ENCODE measurements at places on chromosomes 16 and 17. TPM values are rescaled to one million over a fixed set of nuclear protein-coding genes. Genes with fewer than 3 reads are reported as not detected.

- DNase-seq: no peak
Observed at GRCh38 chr16:85707528-85708095, 18.9 kb upstream of the GINS2 start.

Gene GAA
- 46.4 TPM for total RNA-seq

Gene SDR42E2
- total RNA-seq: not detected

GRCh38 chr17:57109393-57110151 is 24.5 kb downstream of the AKAP1 start:
- DNase-seq: peak; percentile 83

- no peak for DNase-seq
Observed at GRCh38 chr16:77591347-77591746, 131.0 kb upstream of the NUDT7 start.

Gene CEP112
- 15.2 TPM for total RNA-seq

Gene SLC6A2
- not detected for total RNA-seq

- peak; percentile 35 for DNase-seq
Observed at GRCh38 chr17:58504826-58505351, 9.5 kb downstream of the MTMR4 start.

DNA sequence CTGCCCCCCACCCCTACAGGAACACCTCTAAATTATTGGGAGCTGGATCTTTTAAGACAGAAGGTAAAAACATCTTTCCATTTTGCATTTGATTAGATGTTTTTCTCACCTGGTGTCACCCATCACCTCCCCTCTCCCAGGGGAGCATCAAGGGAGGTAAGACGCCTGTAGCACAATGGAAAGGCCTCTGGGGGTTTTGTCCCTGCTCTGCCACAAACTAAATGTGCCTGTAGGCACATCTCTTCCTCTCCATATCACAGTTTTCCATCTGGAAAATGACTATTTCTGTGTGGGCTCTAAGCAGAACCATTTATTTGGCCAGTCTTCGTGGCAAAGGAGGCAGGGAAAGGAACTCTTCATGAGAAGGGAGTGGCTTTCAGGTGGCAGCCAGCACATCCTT is 76.6 kb downstream of the GNAO1 start:
- DNase-seq: no peak

Gene CDK3
- 7.4 TPM for total RNA-seq

DNA sequence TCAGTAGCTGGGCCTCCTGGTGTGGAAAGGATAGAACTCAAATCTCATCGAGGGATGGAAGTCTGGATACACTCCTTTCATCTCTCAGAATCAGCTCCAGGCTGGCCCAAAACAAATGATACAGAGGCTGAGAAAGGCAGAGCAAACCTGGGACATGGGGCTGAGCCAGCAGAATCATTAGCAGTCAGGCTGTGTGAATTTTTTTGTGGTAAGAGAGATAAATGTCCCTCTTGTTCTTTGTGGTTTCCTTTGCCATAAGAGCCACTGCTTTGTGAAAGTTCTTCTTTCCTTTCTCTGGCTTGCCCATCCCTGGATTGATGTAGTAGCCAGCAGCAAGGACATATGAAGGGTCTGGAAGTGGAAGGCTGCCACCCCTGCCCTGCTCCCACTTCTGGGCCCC is 146.2 kb downstream of the CDH13 start:
- no peak for DNase-seq

GRCh38 chr16:69496376-69496775 is 69.4 kb upstream of the NFAT5 start:
- DNase-seq: no peak

GRCh38 chr17:47279062-47279801 is 25.6 kb downstream of the ITGB3 start:
- DNase-seq: peak; percentile 56

- peak; percentile 37 for DNase-seq
Observed at GRCh38 chr16:57022445-57022844, 33.1 kb downstream of the NLRC5 start.

Gene HCFC1R1
- 114 TPM for total RNA-seq

- no peak for DNase-seq
Observed at GRCh38 chr16:67087291-67087690, 22.4 kb upstream of the PHAF1 start.

GRCh38 chr17:78250891-78251772 is 19.7 kb downstream of the TMEM235 start:
- peak; percentile 99 for DNase-seq

DNA sequence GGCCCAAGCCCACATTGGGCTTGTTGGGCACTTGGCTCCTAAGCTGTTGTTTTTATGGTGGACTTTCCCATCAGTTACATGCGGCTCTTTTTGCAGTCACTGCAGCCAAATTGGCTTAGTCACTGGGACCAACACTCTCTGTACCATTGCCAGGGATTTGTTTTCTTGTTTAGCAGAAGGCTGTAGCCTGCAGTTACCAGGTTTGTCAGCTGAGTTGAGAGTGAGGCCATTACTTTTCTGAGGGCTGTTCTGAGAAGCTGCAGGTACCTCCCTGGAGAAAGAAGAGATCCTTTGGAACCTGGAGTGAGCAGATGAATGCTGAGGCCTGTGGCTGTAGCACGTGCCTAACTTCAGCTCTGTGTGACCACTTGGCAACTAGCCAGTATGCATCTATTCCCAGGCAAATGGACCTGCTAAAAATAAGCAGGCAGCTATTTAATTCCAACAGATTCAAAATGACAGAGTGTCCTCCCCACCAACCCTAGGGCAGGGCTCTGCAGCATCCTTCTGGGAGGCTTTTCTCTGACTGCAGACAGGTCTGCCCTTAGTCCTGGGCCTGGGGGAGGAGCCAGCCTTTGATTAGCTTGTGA is 12.9 kb downstream of the AKAP1 start:
- no peak for DNase-seq

DNA sequence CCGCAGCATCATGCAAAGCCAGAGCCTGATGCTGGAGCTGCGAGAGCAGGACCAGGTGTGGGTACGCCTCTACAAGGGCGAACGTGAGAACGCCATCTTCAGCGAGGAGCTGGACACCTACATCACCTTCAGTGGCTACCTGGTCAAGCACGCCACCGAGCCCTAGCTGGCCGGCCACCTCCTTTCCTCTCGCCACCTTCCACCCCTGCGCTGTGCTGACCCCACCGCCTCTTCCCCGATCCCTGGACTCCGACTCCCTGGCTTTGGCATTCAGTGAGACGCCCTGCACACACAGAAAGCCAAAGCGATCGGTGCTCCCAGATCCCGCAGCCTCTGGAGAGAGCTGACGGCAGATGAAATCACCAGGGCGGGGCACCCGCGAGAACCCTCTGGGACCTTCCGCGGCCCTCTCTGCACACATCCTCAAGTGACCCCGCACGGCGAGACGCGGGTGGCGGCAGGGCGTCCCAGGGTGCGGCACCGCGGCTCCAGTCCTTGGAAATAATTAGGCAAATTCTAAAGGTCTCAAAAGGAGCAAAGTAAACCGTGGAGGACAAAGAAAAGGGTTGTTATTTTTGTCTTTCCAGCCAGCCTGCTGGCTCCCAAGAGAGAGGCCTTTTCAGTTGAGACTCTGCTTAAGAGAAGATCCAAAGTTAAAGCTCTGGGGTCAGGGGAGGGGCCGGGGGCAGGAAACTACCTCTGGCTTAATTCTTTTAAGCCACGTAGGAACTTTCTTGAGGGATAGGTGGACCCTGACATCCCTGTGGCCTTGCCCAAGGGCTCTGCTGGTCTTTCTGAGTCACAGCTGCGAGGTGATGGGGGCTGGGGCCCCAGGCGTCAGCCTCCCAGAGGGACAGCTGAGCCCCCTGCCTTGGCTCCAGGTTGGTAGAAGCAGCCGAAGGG is 24.2 kb downstream of the C1QTNF1 start:
- DNase-seq: no peak

- no peak for DNase-seq
Observed at GRCh38 chr16:57341062-57341440, 17.5 kb upstream of the CCL22 start.

Gene TBC1D3I
- not detected for total RNA-seq

Data from endodermal cell (in vitro differentiated cells).